RPMI7951 (cell line): ENCODE measurements at places on chromosomes 11 and 22. TPM values are rescaled to one million over a fixed set of nuclear protein-coding genes. Genes with fewer than 3 reads are reported as not detected.

OR2D2 gene
- total RNA-seq: 0.36 TPM in 1 of 2 replicates, not detected in the other

COPB1 gene
- 205 and 241 TPM in 2 replicates for total RNA-seq

TNNI2 gene
- 0.48 TPM in 1 of 2 replicates, not detected in the other for total RNA-seq

MRGPRG gene
- not detected in 2 replicates for total RNA-seq

GLYAT gene
- total RNA-seq: 0.60 TPM in 1 of 2 replicates, not detected in the other

OR5A1 gene
- not detected in 2 replicates for total RNA-seq

CHRDL2 gene
- total RNA-seq: not detected in 2 replicates

UBQLN3 gene
- not detected in 2 replicates for total RNA-seq

OR5D14 gene
- not detected in 2 replicates for total RNA-seq
